ENCODE measurements at places on chromosomes 4 and X.
A peak's percentile ranks its signal among the peaks of the same experiment; 100 is the strongest.

DNA sequence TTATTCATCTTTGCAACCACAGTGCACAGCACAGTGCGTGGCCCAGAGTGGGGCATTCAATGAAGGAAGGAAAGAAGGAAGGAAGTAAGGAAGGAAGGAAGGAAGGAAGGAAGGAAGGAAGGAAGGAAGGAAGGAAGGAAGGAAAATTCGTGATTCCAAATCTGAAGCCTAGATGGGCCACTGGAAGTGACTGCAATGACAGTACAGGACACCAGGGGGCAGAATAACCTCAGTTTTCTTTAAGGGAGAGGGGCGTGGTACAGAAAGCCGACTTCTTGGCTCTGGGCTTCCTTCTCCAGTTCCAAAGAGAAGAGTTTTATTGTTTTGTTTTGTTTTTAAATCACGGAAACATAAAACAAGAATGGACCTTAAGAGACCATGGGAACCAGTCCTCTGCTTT is 47.8 kb downstream of the APLN start:
- peak; percentile 61 for DNase-seq

GRCh38 chr4:100466501-100466900 is 51.3 kb downstream of the EMCN start:
- no peak for DNase-seq

DNA sequence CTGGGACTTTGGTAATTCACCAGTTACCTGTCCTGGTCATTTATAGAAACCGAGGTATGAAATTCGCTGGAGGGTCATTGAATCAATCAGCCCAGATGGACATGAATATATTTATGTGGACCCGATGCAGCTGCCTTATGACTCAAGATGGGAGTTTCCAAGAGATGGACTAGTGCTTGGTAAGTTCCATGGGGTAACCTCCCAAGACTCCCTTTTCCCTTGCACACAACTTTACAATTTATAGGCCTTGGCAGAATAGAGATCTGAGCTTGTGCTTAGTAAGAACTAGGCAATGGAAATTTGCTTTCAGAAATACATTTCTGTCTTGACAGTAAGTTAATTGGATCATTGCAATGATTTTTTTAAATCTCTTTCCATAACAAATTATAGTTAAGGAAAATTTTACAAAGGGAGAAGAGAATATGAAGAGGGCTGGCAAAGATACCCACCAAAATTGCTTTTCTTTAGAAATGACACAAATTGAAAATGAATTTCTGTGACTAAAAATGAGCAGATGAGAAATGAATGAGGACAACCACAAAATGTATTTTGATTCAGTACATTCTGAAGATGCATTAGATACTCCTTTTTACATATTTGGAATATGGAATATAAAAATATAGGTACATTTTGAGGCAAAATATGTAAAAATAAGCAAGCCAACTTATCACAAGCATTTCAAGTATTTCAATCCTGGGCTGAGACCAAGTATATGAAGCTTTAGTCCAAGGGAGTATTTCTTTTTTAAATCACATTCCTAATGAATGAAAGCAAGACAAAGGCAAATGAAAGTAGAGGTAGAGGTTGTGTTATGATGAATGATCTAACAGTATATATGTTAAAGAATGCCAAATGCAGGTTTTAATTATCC is 45.9 kb downstream of the PDGFRA start:
- DNase-seq: no peak

DNA sequence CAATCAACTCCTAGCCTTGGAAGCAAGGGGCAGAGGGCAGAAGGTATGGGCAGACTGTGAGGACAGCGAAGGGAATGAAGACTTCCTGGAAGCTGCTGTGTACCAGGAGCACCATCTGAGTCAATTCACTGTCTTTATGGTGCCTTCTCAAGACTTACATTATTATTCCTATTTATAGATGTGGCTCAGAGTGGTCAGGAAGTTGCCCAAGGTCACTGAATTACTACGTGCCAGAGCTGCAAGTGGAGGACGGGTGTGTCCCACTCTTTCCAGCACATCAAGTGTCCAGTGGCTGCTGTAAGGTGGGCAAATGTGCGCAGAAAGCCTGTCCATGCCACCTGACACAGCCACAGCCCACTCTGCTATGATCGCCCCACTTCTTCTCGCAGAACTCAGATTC is 32.0 kb downstream of the SMPX start:
- DNase-seq: no peak

DNA sequence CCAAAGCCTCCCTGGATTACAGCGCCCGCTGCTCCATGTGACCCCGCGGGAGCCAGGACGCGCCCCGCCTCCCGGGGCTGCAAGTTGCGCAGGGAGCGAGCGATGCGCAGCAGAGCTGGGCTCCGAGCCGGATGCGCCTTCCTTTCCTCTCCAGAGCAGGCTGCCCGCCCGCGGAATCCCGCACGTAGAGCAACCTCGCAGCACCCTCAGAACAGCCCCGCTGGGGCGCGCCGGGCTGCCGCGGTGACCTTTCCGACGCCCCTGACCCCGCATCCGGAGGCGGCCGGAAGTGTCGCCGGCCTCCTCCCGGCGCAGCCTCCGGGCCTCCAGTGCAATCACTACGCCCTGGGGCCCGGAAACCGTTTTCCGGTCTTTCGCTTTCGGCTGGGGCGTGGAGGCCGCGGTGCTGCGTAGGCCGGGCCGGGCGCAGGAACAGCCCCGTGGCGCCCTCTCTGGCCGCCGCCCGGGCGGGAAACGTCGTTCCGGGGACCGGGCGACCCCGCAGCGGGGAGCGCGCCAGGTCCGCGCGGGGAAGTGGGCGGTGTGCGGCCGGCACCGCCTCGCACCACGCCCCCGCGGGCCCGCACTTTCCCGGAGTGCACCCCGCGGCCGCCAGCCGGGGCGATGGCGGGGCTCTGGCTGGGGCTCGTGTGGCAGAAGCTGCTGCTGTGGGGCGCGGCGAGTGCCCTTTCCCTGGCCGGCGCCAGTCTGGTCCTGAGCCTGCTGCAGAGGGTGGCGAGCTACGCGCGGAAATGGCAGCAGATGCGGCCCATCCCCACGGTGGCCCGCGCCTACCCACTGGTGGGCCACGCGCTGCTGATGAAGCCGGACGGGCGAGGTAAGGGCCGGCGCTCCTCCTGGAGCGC is at the start of gene CYP4V2:
TSS of gene CYP4V2 (plus strand) at position 368 of the 866 bp plus-strand sequence. CDS start at position 625, 257 bp downstream.
- DNase-seq: peak; percentile 67

- peak; percentile 23 for DNase-seq
Measured at GRCh38 chr4:186021461-186022167, 47.3 kb upstream of the TLR3 start.

GRCh38 chrX:120408168-120408567 is 46.3 kb downstream of the ATP1B4 start:
- no peak for DNase-seq

DNA sequence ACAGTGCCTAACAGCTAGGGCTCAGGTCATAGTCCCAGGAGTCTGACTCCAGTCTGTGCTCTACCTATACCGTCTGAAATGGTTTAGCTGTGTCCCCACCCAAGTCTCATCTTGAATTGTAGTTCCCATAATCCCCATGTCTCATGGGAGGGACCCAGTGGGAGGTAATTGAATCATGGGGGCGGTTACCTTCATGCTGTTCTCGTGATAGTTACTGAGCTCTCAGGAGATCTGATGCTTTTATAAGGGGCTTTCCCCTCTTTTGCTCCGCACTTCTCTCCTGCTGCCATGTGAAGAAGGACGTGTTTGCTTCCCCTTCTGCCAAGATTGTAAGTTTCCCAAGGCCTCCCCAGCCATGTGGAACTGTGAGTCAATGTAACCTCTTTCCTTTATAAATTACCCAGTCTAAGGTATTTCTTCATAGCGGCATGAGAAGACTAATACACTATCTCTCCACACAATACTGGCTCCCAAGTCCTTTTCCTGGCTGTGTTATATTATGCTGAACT is 110.8 kb downstream of the AFAP1 start:
- no peak for DNase-seq

DNA sequence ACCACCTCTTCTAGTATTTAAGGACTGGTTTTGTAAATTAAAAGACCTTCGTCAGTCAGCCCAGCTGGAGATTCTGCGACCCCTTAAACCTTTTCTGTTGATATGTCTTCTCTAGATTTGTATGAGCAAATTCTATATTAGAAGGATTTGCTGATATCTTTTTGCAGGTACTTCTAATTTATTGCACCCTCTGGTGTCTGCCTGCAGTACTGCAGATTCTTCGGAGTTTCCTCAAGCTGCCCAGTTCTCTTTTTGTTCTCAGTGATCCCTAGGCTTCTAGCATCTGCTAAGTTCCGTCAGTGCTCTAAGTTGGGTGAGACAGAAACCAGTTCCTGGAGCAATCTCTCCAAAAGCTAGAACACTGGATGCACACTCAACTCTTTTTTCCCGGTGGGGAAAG is 545.2 kb downstream of the C4orf33 start:
- peak; percentile 38 for DNase-seq

GRCh38 chr4:52633846-52634245 is 25.3 kb downstream of the USP46 start:
- DNase-seq: no peak

GRCh38 chrX:104195013-104195412 is 28.8 kb downstream of the FAM199X start:
- DNase-seq: no peak

- no peak for DNase-seq
Measured at GRCh38 chr4:182809417-182810102, 107.6 kb downstream of the DCTD start.

Data from Caco-2 (cell line).